ENCODE measurements at places on chromosomes 6 and 20.

DNA sequence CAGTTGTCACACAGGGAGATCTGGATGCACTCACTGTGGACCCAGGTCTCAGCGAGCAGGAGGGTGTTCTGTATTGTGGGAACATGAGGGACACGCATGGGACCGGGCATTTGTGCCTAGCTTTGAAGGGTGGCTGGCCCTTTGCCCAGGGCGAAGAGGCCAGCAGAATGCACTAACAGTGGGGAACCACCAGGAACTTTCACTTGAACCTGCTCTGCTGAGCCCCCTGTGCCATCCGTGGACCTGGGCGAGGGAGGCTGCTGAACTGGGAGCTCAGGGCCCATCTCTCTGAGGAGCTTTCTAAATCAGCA is 1.2 kb upstream of the ULBP2 start:
- DNase-seq = no peak

DNA sequence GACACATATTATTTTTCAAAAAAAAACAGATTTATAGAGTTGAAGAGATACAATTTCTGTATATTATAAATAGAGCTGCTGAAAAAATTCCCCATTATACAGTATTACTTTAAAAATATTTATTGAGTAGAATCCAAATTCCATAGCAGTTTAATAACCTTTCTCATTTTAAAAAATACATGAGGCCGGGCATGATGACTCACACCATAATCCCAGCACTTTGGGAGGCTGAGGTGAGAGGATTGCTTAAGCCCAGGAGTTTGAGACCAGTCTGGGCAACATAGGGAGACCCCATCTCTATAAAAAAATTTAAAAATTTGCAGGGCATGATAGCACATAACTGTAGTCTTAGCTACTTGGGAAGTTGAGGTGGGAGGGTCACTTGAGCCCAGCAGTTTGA is 13.0 kb downstream of the ATRN start:
- no peak for DNase-seq

GRCh38 chr6:110748453-110748852 is 66.8 kb downstream of the CDK19 start:
- peak; percentile 5 for DNase-seq

- peak; percentile 67 for DNase-seq
These were observed 46.3 kb downstream of the OR2B2 start for GRCh38 chr6:27865850-27866356.

- DNase-seq = no peak
These were observed 75.1 kb upstream of the AFDN start for GRCh38 chr6:167751579-167752115.

GRCh38 chr6:169293196-169293595 is 39.5 kb upstream of the THBS2 start:
- DNase-seq = no peak

DNA sequence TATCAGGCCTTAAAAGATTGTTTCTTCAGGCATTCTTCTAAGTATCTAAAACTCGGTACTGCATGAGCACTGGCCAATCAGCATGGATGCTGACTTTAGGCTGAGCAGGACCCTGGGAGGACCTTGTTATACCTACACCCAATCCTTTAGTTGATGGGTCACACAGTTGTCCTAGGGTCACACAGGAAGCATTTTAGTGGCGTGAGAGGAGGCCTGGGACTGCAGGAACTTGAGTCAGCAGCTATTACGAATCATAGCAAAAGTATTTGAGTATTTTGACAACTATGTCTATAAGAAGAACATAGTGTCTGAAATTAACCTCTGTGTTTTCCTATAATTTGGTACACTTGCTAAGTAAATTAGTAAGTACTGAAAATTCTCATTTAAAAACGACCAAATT is 741.4 kb downstream of the HACE1 start:
- DNase-seq = no peak

DNA sequence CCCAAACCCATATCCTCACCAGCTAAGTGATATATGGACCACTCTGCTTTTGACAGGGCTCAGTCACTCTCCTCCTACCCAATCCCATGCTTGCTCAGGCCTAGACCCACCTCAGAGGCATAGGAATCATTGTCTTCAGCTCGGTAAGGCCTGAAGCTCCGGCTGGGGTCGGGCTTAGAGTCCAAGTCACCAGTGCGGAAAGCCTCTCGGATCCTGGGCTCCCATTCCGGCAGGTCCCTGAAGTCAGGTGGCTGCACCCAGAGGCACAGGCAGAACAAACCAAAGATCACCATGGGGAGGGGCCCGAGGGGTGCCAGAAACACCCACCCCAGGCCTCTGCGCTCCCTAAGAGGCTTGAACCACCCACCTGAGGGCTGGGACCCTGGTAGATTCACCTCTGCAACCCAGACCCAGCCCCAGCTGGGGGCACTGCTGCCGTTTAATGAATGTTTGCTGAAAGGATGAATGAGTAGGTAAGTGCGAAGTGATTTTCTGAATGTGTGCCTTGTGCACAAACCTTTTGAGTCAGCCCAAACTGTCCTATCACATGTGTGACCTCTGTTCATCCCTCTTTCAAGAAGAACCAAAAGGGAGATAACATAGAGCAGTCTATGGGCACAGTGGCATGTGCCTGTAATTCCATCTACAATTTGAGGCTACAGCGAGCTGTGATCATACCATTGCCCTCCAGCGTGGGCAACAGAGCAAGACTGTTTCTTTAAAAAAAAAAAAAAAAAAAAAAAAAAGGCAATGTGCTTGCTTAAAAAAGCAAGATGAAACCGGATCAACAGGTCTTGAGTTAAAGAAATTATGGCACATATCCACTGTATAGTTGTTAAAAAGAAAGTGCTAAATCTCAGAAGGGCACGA is 39.3 kb upstream of the DSN1 start:
- DNase-seq = no peak

DNA sequence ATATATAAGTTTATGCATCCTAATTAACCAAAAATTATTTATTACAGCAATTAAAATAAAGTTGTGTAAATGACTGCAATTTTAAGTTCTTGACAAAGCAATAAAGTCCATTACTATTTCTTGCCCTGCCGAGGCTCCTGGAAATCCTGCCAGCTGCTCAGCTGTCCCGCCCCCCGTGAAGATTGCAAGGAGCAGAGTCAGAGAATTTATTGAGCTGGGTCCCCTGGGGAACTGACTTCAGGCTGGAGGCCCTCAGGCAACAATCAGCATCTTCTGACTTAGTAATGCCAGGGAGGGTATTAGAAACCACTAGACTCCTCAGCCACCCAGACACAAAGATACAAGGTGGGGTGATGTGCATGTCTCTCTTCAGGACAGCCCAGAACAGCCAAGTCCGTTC is 92.3 kb downstream of the EDN3 start:
- peak; percentile 70 for DNase-seq

- DNase-seq = no peak
These were observed 104.9 kb downstream of the SESN1 start for GRCh38 chr6:108989700-108990099.

- peak; percentile 24 for DNase-seq
These were observed 5.4 kb downstream of the TGM3 start for GRCh38 chr20:2301164-2301622.

All from NCI-H69 (cell line).